ENCODE measurements at places on chromosomes 3 and 15. TPM values are rescaled to one million over a fixed set of nuclear protein-coding genes. Genes with fewer than 3 reads are reported as not detected.
A peak's percentile ranks its signal among the peaks of the same experiment; 100 is the strongest.

The CEMIP gene
- total RNA-seq = 4.2 TPM

The SLC6A6 gene
- 96.3 TPM for total RNA-seq

The ST6GAL1 gene
- 89.5 TPM for total RNA-seq

The RYR3 gene
- 1.4 TPM for total RNA-seq

The CDCP1 gene
- 20.7 TPM for total RNA-seq

The LRRC2 gene
- total RNA-seq = 1.1 TPM

GRCh38 chr15:79779746-79780145 is 117.1 kb downstream of the MTHFS start:
- no peaks in the 10 kb centered on the region for H3K27me3 ChIP-seq
- no peaks in the 10 kb centered on the region for H3K36me3 ChIP-seq
- no peak overlapping the region for H3K4me3 ChIP-seq
- DNase-seq = no peak
- H3K27ac ChIP-seq = no peak overlapping the region

GRCh38 chr3:124916837-124917409 is 17.6 kb downstream of the MUC13 start:
- H3K27me3 ChIP-seq = no peaks in the 10 kb centered on the region
- H3K4me3 ChIP-seq = no peak overlapping the region
- H3K36me3 ChIP-seq = no peaks in the 10 kb centered on the region
- DNase-seq = peak; percentile 44
- no peaks in the 10 kb centered on the region for H3K4me1 ChIP-seq

- no peak overlapping the region for H3K27ac ChIP-seq
- DNase-seq = no peak
- H3K4me3 ChIP-seq = no peak overlapping the region
These were observed 34.0 kb upstream of the TNFAIP8L3 start for GRCh38 chr15:51128701-51129100.

DNA sequence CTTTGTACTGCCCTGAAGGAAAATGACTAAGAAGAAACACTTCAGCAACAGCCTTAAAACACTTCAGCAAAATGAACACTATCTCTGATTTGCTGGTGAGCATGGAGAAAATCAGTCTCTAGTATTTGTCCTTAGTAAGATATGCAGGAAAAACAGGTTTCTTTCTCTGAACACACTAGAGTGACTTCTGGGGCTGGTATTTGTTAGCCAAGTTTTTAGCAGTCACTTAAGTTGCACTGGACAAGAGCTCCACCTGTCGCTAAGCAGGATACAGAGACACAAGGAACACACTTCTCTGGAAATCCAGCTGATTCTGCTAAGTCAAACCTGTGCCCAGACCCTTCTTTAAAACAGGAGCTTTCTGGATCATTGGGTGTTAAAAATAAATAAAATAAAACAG is 65.3 kb downstream of the CHAC1 start:
- H3K27ac ChIP-seq = no peak overlapping the region
- H3K4me1 ChIP-seq = peaks cover 4% of the 10 kb centered on the region
- no peak overlapping the region for H3K4me3 ChIP-seq
- peaks cover 12% of the 10 kb centered on the region for H3K36me3 ChIP-seq

DNA sequence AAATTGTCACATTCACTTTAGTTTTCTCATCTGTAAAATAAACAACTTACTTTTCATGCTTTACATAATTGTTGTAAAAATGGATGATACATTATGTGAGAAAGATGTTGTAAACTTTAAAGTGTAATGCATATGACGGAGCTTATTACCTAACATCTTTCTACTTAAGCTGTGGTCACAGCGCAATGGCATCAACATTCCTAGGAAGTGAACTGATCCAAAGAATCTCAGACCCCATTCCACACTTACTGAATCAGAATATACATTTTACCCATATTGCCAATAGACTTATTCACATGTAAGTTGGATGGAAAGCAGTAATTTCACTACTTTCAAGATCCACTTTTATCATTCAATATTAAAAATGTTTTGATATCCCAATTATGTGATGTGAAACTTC is 497.5 kb downstream of the FGF12 start:
- H3K4me3 ChIP-seq = no peak overlapping the region
- H3K4me1 ChIP-seq = no peaks in the 10 kb centered on the region
- no peak overlapping the region for H3K27ac ChIP-seq
- no peak for DNase-seq

GRCh38 chr3:11953778-11954177 is 50.4 kb upstream of the SYN2 start:
- no peak overlapping the region for H3K4me3 ChIP-seq
- H3K36me3 ChIP-seq = no peaks in the 10 kb centered on the region
- no peak overlapping the region for H3K27ac ChIP-seq
- no peak for DNase-seq
- H3K27me3 ChIP-seq = no peaks in the 10 kb centered on the region

GRCh38 chr3:147389717-147390116 is 16.6 kb downstream of the ZIC4 start:
- no peak overlapping the region for H3K4me3 ChIP-seq
- H3K4me1 ChIP-seq = peaks cover 3% of the 10 kb centered on the region
- no peaks in the 10 kb centered on the region for H3K36me3 ChIP-seq
- no peak for DNase-seq
- no peak overlapping the region for H3K27ac ChIP-seq

DNA sequence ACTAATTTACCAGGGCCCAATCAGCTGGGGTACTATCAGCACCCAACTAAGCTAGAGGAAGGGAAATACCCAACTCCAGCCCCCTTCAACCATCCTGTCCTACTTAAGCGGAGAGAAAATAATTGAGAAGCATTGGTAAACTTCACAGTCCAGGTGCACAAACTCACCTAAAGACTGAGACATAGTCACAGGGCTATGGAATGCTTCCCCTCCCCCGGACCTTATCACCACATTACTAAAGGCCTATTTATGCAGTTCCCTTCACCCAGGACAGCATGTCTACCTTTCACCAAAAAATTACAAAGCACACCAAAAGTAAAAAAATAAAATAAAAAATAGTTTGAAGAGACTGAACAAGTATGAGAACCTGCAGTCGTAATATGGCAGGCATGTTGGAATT is 47.9 kb downstream of the HOMER2 start:
- no peaks in the 10 kb centered on the region for H3K27me3 ChIP-seq
- H3K4me3 ChIP-seq = no peak overlapping the region
- no peak for DNase-seq
- no peak overlapping the region for H3K27ac ChIP-seq

- H3K27ac ChIP-seq = no peak overlapping the region
- H3K27me3 ChIP-seq = no peaks in the 10 kb centered on the region
- DNase-seq = no peak
- H3K36me3 ChIP-seq = no peaks in the 10 kb centered on the region
- H3K4me3 ChIP-seq = no peak overlapping the region
- H3K4me1 ChIP-seq = peaks cover 14% of the 10 kb centered on the region
These were observed 155.6 kb downstream of the TIGIT start for GRCh38 chr3:114449271-114450007.

DNA sequence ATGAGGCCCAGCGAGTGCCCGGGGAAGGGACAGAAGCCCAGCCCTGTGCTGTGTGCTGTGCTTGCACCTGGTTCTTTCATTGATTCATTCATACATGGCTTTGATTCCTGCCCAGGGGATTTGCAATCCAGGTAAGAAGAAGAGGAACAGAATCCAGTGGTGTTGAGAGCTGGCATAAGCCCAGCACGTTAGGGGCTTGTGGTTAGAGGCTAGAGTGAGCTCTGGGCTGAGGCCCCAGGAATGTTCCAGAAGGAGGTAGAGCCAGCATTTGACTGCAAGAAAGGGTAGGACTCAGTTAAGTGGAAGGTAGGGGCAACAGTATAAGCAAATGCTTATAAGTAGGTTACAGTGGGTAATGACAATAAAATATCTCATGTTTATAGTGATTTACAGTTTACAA is 2.3 kb downstream of the VWA5B2 start:
- no peak for DNase-seq
- no peaks in the 10 kb centered on the region for H3K36me3 ChIP-seq
- no peak overlapping the region for H3K27ac ChIP-seq
- H3K4me3 ChIP-seq = no peak overlapping the region
- H3K4me1 ChIP-seq = peaks cover 10% of the 10 kb centered on the region

DNA sequence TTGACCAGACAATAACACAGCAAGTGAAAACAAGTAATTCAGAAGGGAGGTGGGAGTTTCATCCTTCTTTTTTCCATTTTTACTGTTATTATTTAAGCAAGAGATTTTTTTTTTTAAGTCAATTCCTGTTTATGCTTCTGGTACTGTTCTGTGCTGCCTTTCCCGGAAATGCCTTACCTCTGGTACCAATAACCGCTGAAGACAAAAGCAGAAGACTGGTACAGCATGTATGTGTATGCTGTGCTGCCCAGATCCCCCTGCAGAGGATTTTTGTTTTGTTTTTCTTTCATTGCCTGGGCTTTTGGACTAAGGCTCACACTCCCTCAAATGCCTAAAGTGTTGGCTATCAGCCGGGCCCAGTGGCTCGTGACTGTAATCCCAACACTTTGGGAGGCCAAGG is 21.3 kb upstream of the SRGAP3 start:
- H3K4me1 ChIP-seq = no peaks in the 10 kb centered on the region
- H3K27ac ChIP-seq = no peak overlapping the region
- no peaks in the 10 kb centered on the region for H3K36me3 ChIP-seq

GRCh38 chr3:110734524-110734923 is 337.1 kb upstream of the NECTIN3 start:
- H3K4me1 ChIP-seq = no peaks in the 10 kb centered on the region
- H3K27me3 ChIP-seq = no peaks in the 10 kb centered on the region
- H3K36me3 ChIP-seq = no peaks in the 10 kb centered on the region
- no peak for DNase-seq
- H3K27ac ChIP-seq = no peak overlapping the region

All from lung (tissue), 17 donors.